Stimulated activated CD4-positive, alpha-beta T cell treated with anti-CD3 and anti-CD28 coated beads, Interleukin-1b, Interleukin-23, amount 100 ng/mL, for 24 hours (primary cell): ENCODE measurements at places on chromosomes 11 and 22.

GRCh38 chr11:47587039-47587716 is 700 bp downstream of the FAM180B start:
- no peak for DNase-seq

DNA sequence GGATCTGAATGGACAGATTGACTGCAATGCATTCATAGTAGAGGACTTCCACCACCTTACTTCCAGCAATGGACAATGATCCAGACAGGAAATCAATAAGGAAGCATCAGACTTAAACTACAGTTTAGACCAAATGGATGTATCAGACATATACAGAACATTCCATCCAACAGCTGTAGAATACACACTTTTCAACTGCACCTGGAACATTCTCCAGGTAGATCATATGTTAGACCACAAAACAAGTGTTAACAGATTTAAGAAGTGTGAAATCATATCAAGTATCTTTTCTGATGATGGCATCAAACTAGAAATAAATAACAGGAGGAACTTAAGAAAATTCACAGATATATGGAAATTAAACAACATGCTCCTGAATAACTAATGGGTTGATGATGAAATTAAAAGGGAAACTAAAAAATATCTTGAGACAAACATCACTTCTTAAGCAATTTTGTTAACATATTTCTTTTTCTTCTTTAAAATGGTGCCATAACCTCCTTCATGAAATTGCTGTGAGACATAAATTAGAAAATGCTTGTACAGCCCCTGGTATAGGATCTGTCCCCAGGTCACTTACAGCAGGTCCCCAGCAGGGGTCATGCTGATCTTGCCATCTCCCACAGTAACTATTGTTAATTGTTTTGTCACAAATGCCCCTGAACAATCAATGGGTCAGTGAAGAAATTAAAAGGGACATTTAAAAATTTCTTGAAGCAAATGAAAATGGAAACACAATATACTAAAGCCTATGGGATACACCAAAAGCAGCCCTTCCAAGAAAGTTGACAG is 100.0 kb upstream of the OR4B1 start:
- DNase-seq, result no peak

- no peak for DNase-seq
Observed at GRCh38 chr11:80155412-80156017, 714.7 kb upstream of the TENM4 start.

DNA sequence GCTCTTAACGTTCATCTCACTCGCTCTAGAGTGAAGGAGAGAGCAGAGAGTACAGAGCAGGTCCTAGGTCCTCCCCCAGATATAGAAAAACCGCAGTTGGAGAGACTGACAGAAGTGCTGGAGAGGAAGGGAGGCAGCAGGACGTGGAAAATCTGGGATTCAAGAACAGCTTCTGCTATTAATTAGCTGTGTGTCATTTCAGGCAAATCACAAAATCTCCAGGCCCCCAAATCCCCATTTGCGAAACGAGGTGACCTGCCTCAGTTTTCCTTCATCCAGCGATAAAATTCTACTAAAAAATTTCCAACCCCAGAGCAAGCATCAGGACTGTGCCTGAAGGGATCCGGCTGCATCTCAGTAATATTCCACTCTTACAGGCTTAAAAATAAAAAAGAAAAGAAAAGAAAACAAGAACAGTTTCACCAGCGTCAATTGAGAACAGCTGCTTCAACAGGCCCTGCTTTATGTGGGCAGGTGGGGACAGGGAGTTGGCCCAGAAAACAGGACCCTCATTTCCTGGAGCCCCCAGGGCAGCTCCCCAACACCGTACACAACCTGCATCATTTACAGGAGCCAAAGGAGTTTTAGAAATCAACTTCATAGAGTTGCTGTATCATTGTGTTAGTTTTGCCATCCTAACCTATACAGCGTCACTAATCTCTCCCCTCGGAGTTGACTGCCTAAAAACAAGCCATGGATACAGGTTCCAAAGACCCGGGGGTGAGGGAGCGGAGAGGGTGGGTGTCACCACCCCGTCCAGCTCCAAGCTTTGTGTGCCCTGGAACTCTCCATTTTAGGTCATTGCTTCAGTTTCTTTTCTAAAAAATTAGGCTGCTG is 2.3 kb upstream of the MALAT1 start:
- no peak for DNase-seq

DNA sequence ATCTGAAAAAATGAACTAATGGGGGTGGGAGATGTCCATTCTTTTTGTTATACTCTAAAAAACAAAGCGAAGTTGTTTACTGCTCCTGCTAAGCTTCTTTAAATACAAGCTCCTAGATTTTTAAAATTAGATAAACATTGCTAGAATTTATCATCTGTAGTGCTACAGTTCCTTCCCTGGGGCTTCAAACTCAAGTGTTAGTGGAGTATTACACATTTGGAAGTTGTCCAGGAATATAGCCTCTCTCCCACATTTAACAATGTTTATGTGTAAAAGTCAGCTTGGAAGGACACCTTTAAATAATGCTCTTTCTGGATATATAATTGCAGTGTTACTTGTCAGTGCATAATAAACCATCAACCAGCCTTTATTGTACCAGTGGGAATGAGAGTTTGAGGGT is 155.5 kb downstream of the SPON1 start:
- DNase-seq, result no peak

DNA sequence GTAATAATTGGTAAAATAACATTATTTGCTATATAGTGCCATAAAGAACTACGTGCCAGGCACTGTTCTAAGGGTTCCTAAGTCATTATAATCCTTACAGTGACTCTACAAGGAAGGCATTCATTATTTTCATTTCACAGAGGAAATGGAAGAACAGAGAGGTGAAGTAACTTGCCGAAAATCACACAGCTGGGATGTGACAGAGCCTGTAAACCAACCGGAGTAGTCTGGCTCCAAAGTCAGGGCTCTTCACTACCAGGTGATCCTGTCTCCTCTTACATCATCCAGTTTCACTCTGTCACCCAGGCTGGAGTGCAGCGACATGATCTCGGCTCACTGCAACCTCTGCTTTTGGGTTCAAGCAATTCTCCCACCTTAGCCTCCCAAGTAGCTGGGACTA is 59.2 kb upstream of the RBFOX2 start:
- no peak for DNase-seq

DNA sequence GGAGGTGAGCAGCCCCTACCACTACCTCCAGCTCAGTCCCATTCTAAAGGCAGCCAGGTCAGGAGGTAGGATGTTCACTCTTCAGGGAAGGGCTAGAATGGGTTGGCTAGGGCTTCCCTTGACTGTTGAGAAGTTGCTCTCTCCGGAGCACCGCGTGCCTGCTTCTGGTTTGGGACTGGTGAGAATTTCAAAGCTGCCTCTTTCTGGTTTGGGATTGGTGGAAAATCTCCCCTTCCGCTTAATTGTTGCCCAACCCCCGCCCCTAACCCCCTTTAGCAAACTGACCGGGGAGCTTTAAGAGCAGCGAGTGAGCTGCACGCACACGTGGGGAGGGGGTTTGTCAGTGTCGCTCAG is 686 bp downstream of the USP2 start:
- no peak for DNase-seq
